ENCODE measurements at places on chromosomes 4 and X.

GRCh38 chr4:129248621-129249020 lies 152.7 kb downstream of the C4orf33 start:
- DNase-seq: no peak

GRCh38 chrX:97787311-97787710 lies 903.6 kb downstream of the RPA4 start:
- no peak for DNase-seq

DNA sequence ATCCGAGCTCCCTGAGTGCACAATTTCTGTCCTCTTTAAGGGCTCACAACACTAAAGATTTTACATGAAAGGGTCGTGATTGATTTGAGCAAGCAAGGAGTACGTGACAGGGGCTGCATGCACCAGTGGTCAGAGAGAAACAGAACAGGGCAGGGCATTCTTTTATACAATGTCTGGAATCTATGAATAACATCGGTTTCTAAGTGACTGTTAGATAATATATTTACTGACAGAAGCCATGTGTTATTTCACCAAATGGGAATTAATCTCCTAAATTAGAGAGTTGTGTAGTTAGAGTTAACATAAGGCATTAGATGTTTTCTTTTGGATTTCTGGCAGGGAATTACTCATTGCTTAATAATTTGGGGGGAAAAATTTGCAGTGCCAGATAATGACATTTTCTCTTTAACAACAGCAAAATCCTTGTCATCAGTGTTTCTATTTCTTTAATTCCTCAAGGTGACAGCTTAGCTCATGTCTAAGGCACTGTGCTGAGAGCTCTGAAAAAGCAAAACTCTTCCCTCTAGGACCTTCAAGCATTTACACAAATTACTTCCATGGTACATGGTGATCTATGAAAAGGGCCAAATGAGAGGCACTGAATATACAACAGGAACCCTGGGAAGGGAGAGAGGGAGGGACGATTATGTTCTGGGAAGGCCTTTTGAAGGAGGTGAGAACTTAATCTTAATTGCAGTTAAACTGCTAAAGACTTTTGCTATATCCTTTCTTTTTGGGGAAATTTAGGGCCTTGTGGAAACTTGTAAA lies 145.0 kb downstream of the RTL3 start:
- no peak for DNase-seq

DNA sequence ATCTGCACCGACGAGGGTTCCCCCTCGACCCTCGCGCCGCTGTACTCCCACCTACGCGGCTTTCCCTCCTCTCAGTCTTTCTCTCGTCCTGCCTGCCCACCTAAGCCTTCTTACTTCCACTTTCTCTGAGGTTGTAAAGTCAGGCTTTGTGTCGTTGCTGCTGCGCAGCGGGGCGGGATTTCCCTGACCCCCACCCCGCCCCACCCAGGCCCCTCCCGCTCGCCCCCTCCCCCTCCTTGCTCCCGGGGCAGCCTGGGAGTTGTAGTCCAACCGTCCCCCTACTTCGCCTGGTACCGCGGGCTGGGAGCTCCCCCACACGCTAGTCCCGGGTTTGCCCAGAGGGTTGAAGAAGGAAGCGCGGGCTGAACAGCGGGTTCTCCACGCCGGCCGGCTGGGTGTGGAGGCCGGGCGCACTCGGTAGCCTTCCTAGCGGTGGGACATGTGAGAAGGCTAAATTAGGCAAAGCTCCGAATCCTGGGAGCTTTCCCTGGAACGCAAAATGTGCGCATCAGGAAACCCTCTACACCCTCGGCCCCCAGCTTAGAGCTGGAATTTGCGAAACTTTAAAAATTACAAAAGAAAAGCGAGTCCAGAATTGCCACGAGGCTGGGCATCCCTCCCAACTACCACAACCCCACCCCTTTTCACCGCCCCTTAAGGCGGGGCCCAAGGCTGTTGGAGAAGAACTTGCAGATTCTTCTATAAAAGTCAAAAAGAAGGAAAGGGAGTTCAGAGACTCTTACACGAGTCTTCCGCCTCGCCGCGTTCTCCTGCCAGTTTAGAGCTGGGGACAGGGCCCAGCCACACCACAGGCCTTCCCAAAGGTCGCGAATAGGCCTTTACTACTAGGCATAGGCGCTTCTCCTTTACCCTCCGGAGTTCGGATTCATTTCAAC lies at the start of gene ATP11C:
Gene ATP11C (minus strand): TSS at position 153 of the 896 bp plus-strand sequence. CDS start 1,011 bp downstream, outside the sequence.
- peak; percentile 84 for DNase-seq

- no peak for DNase-seq
Observed at GRCh38 chr4:11376571-11376970, 52.1 kb downstream of the HS3ST1 start.

Measured in activated CD4-positive, alpha-beta memory T cell treated with anti-CD3 and anti-CD28 coated beads, Interleukin-2, amount 10 ng/mL, durations not matched to agents 7 days and 5 days (primary cell).